ENCODE measurements at places on chromosomes 4 and X.

GRCh38 chr4:90093526-90093925 is 33.7 kb upstream of the CCSER1 start:
- no peak for DNase-seq

- DNase-seq, result no peak
Measured at GRCh38 chrX:40406330-40406859, 174.4 kb upstream of the ATP6AP2 start.

DNA sequence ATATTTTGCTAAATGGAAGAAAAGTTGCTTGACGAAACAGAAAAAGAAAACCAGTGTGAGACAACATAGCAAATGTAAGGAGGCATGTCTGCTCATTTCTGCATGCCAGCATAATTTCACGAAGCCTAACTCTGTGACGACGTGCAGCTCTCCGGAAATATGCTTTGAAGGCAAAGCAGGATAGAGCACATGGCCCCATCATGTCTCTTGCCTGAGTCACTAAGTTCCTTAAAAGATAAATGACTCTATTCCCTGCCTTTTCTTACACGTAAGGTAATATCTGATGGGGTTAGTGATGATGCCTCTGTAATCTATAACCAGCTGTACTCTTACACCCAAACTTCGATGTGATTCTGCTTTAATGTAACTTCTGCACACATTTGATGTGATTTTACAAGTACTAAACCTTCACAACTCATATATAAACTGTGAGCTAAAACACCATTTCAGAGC is 64.5 kb downstream of the ANXA3 start:
- DNase-seq, result no peak

DNA sequence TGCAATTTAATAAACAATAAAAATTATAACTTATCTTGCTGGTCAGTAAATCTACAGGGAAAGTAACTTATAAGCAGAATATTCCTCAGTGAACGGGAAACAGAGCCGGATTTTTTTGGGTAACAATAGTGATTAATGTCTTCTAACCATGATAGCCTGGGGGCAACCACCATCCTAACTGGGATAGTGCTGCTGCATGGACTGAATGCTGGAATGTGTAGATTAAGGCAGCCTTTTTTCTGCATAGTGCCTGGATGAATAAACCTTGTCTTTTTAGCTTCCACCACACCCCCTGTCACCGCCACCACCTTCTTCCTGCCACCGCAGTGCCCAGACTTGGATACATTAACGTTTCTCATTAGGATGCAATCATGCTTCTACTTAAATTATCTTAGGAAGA is 83.6 kb upstream of the LNX1 start:
- DNase-seq, result no peak

GRCh38 chrX:131270080-131270479 is 19.0 kb downstream of the IGSF1 start:
- no peak for DNase-seq
